AG20443 (cell line): ENCODE measurements at places on chromosomes 13 and 19.

GRCh38 chr13:41029629-41030028, 10.5 kb upstream of the ELF1 start:
- DNase-seq, result no peak

DNA sequence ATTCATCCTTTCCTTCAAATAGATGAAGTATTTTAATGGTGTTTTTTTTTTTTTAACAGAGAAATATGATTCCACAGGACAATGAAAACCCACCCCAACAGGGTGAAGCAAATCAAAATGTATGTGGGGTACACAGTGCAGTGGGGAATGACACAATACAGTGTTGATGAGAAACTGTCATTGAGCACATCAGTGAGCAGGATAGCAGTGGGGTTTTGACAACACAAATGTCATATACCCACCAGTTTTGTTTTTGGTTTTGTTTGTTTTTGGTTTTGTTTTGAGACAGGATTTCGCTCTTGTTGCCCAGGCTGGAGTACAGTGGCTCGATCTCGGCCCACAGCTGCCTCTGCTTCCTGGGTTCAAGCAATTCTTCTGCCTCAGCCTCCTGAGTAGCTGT, 29.2 kb downstream of the ZNF844 start:
- DNase-seq, result no peak

DNA sequence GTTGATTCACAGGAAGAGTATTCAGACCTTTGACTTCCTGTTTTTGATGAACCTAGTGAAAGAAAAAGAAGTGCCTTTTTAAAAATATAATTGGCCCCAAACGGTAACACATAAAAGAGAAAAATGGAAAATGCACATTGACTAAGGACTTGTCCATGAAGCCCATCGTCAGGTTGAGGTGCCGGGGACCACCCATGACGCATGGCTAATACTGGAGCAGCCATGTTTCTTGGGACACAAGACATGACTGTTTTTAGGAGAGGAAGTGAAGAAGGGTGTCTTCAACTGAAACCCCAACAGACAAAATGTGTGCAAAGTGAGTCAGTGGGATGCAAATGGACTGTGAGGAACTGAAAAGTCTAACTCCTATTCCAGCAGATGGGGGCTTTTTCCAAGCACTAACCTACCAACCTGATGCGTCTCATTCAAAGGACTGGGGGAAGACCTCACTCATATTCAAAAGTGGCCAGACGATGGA, 459.4 kb downstream of the FOXO1 start:
- DNase-seq, result no peak

- no peak for DNase-seq
Measured at GRCh38 chr19:8489561-8490394, 12.7 kb downstream of the PRAM1 start.

GRCh38 chr13:86445672-86446071, 646.5 kb upstream of the SLITRK6 start:
- DNase-seq, result no peak

- DNase-seq, result peak; percentile 54
Measured at GRCh38 chr13:23020246-23020843, 160.4 kb upstream of the SGCG start.

- no peak for DNase-seq
Measured at GRCh38 chr13:63044589-63045313, 1629.1 kb upstream of the PCDH20 start.

GRCh38 chr13:113065406-113066141, 40.0 kb upstream of the F7 start:
- no peak for DNase-seq

DNA sequence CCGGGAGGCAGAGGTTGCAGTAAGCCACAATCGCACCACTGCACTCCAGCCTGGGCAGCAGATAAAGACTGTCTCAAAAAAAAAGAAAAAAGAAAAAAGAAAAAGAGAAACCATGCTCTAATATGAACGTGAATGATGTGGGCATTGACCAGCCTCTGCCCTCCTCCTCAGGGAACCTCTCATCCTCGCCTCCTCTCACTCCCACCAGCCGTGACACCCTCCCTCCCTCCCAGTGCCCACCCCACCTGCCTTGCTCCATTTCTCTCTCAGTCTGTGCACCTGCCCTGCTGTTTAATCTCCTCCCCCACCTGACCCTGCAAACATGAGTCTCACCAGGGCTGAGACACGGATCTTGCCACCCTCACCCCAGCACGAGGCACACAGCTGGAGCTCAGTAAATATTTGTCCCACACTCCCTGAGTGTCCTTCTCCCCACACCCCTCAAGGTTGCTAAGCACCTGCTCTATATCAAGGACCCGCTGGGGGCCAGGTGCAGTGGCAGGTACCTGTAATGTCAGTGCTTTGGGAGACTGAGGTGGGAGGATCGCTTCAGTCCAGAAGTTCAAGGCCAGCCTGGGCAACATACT, 7.5 kb upstream of the BCAT2 start:
- no peak for DNase-seq

- DNase-seq, result peak; percentile 27
Measured at GRCh38 chr13:44300895-44301638, 72.6 kb upstream of the SERP2 start.

DNA sequence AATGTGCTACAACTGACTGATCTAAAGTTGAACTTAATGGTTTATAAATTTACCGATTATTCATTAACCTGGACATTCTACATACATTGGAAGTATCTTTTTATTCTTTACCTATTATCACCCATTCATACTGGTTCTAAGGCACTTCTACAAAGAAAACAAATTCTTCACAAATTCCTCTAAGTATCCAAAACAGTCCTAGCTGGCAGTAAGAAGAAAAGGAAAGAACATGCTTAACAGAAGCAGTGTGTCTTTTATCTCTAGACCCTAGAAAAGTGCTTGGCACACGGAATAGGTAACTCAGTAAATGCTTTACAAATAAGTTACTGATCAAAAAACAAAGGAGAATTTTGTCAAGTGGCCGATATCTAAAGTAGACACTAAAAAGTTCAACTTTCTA, 32.8 kb downstream of the TSC22D1 start:
- no peak for DNase-seq

- peak; percentile 56 for DNase-seq
Measured at GRCh38 chr19:14542711-14543328, 13.4 kb downstream of the TECR start.

DNA sequence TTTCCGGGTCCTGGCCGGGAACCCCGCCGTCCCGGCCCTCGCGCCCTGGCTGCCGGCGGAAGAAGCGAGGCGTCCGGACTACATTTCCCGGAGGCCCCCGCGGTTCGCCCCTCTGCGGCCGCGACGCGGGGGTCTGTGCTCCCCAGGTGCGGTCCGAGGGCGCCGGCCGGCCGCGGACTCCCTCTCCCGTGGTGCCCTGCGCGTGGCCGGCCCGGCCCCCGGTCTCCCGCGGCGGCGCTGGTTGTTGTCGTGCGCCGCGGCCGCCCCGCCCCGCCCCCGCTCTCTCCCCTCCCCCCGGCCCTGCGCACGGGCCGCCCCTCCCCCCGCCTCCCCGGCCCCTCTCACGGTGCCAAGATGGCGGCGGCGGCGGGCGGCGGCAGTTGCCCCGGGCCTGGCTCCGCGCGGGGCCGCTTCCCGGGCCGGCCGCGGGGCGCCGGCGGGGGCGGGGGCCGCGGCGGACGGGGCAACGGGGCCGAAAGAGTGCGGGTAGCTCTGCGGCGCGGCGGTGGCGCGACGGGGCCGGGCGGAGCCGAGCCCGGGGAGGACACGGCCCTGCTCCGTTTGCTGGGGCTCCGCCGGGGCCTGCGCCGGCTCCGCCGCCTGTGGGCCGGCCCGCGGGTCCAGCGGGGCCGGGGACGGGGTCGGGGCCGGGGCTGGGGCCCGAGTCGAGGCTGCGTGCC, at the start of gene KMT2B:
Gene KMT2B (plus strand): TSS at position 339 of the 680 bp plus-strand sequence. CDS start 16 bp downstream, at position 355.
- DNase-seq, result peak; percentile 98

DNA sequence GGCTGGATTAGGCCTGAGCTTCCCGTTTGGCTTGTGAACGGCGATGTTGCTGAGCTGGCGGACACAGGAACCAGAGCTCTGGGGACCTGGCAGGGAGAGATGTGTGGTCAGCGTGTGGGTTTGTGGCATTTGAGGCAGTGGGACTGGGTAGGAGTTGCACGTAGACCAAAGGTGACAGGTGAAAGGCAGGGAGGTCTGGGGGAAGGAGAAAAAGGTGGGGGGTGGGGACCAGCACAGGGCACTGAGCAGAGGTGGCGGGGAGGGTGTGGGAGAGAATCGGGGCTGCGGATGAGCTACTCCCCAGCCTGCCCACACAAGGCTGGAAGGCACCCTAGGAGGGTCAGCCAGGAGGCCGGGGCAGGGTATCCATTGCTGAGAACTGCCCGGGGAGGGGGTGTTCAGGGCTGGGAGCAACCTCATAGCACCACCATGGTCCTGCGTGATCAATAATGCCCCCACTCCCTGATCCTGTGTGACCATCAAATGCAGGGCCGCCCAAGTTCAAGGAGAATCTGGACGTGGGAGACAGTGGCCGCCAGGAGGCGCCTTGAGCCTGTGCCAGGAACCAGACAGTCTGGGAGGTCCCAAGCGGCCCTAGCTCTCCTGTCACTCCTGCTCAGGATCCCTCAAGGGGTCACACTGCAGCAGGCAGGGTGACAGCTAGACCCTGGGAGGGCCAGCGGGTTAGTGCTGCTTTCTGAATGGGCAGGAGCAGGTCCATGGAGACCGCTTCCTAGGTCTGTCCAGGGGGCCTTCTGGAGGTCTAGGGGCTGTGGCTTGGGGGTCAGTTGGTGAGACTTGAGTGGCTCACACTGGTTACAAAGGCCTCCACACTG, 12.8 kb upstream of the SELENOW start:
- DNase-seq, result peak; percentile 76

DNA sequence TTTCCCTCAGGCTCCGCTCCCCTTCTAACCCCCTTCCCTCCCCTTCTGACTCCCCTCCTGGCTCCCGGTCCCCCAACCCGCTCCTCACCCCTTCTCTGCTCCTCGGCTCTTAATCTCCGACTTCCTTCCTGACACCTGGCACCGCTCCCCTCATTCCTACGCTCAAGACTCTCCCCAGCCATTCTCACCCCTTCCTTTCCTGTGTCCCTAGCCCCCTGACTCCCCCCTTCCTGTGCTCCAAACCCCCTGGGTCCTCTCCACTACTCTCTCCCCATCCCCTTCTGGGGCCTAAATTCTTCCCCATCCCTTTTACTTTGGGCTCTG, 658 bp downstream of the CLPP start:
- no peak for DNase-seq

DNA sequence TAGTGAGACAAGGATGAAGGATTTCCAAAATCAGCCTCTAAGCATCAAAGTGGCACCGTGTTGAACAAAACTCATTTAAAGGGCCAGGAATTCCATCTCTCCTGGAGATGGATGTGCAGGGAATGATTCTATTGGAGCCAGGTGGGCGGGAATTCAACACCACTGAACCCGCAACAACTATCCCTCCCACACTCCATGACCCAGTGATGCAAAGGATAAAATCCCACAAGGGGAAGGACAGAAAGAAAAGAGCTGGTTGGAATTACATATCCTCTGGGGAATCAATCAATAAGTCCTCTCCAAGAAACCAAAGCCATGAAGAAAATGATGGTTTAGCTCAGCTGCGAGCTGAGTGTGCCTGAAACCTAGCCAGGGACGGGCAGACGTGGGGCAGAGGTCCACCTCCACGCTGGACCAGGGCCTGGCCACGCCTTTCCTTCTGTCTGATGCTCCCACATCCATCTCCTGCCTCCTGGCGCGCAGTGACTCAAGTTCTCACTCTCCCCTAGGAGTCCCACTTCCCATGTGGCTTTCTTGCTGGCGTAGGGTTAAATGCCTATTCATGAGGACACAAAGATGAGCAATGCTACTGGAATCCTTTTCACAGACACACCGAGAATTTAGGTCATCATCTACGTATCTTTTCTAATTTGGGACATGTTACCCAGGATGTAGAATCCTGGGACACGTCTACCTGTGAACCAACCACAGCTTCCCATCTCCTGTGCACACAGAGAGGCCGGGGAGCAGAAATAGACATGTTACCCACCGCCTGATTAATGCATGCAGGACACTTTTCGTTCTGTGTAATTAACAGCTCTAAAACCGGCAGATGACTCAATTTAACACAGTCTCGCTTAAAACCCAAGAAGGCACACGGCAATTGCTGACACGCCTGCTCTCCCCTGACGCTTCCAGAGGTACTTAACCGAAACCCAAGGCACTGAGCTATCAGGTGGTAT, 48.6 kb downstream of the PEPD start:
- DNase-seq, result peak; percentile 91

- no peak for DNase-seq
Measured at GRCh38 chr13:85316506-85317025, 482.7 kb downstream of the SLITRK6 start.

DNA sequence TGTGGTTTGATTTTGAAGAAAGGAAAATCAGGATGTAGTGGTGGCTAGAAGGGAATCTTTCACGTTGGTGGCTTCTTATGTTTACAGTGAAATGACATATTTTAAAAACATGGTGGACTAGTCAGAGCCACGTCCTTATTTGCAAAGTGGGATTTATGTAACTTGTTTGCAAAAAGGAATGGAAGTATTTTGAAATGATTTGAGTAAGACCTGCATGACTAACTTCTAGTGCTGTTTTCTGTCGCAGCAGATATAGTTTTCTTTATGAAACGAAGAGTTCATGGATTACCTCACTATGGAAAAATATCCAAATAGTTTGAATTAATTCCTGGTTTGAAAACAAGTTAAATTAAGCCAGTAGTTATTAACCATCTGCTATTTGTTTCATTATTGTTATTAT, 476.5 kb downstream of the MYO16 start:
- DNase-seq, result no peak

DNA sequence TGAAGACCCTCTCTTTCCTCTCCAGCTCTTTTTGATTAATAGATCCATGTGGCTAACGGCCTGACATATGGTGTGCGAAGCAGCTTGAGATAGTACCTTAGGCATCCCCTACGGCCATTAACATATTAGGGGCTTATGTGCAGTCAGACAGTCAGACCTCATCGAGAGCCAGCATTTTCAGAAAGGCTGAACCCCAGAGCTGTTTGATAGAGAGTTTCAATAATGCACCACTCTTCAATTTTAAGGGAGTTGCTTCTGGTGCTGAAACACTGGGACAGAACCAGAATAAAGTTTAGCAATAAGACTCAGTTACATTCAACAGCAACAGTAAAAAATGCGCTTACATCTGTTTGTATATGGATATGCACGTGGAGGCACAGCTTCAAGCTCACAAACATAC, 10.8 kb downstream of the POU4F1 start:
- DNase-seq, result no peak
